Naive thymus-derived CD4-positive, alpha-beta T cell (primary cell): ENCODE measurements at places on chromosomes 13 and 19. TPM values are rescaled to one million over a fixed set of nuclear protein-coding genes. Genes with fewer than 3 reads are reported as not detected.

Gene MEDAG
- total RNA-seq, result not detected

Gene CEACAM5
- total RNA-seq, result not detected

Gene ZNF439
- total RNA-seq, result 21.9 TPM

Gene IFNL1
- not detected for total RNA-seq

Gene NKPD1
- total RNA-seq, result 1.2 TPM

Gene SIGLECL1
- not detected for total RNA-seq

Gene AP1M2
- not detected for total RNA-seq

Gene EBI3
- total RNA-seq, result not detected

Gene PSG7
- not detected for total RNA-seq

Gene ZNF738
- 11.4 TPM for total RNA-seq

Gene SHISA7
- total RNA-seq, result not detected

Gene CLEC17A
- not detected for total RNA-seq

Gene DACT3
- 0.19 TPM for total RNA-seq

Gene FUT1
- 0.17 and 0.23 TPM in 2 replicates for total RNA-seq
